WERI-Rb-1 (cell line): ENCODE measurements at places on chromosomes 7 and 10.
A peak's percentile ranks its signal among the peaks of the same experiment; 100 is the strongest.

DNA sequence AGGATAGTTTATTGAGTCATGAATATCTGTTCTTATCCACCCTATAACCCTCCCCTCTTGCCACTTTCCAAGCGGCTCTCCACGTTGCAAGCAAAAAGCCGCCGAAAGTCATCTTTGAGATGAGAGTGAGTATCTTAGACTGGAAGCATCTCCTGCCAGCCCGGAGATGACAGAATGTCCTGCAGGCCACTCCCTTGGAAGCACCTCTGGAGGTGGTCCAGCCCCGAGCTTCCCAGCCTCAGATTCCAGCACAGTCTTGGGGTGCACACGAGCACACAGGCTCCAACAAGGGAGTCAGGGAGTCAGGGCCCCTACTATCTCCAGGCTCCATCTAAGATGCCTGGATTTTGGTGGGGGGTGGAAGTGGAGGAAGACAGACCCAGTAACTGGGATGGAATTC, 5.5 kb upstream of the ELN start:
- DNase-seq = no peak

- no peak for DNase-seq
These were observed 4.0 kb downstream of the GNB2 start for GRCh38 chr7:100677308-100678267.

- DNase-seq = no peak
These were observed 65.6 kb downstream of the POM121L12 start for GRCh38 chr7:53101026-53101425.

DNA sequence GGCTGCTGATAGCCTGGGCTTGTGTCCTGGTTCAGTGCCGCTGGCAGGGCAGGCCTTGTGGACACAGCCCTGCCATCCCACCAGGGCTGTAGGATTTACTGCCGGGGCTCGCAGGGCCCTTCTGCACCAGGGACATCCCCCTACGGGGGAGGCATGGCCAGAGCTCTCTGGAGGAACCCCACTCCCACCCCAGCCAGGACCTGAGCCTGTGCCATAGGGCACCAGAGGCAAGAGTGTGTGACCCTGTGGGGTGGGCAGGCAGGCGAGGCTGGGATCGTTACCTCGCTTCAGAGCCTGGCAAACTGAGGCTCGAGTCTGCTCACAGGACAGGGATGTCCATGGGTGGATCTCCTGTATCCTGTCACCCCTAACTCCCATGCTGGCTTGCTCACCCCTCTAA, 2.6 kb downstream of the LDB3 start:
- DNase-seq = no peak

DNA sequence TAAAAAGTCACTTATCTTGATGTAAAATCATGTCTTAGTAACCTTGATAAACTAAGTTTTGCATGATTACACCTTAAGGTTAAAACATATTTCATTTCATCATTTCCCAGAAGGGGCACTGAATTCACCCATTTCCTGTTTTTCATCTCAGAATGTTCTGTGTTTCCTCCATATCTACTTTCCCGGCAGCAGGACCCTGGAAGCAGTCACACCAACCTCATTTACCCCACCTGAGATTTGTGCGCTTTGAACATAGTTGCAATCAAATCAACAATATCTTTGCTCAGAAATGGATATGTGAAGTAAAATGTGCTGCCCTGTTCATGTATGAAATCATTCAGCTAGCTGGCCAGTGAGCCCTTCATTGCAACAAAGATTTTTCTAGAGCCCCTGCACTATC, 46.8 kb downstream of the IKZF1 start:
- DNase-seq = no peak

GRCh38 chr7:12111422-12112405, 99.4 kb upstream of the TMEM106B start:
- peak; percentile 45 for DNase-seq

DNA sequence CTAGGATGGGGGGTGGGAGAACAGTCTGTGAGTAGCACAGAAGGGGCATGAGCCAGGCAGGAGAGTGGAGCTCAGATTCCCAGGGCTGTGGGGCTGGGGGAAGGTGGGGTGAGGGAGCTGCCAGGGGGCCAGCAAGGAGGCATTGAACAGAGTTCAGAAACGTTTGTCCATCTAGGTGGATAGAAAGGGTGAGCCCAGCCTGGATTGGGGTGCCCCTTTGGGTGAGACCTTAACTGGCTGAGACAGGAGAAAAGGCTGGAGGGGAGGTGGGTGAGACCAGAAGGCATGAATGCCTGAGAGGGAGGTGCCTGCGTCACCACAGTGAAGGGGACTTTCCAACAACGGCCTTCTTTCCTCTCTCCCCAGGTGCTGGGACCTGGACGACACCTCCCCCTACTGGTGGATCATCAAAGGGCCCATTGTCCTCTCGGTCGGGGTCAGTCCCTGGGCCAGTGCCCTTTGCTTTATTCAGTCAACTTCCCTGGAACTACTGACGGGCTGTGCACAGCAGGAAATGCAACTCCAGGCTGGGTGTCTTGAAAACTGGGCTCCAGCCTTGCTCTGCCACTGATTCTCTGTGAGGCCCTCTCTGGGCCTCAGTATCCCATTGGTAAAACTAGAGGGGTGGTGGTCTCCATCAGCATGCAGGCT, 11.0 kb downstream of the GHRHR start:
- peak; percentile 81 for DNase-seq

- DNase-seq = no peak
These were observed 19.3 kb downstream of the PPP1R3C start for GRCh38 chr10:91613411-91614187.

DNA sequence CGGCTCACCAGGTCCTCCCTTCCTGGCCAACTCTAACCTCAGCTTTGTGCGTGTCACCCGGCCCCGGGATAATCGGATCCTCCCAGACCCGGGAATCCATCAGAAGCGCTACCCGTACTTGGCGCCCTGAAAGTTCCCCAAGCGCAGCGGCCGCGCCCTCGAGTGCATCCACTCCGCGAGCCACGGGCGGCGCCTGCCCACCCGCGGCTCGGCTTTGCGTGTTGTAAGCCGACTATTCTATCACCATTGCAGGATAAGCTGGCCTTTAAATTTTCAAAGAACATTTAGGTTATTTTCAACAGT, 35.7 kb upstream of the EBLN1 start:
- DNase-seq = peak; percentile 44

DNA sequence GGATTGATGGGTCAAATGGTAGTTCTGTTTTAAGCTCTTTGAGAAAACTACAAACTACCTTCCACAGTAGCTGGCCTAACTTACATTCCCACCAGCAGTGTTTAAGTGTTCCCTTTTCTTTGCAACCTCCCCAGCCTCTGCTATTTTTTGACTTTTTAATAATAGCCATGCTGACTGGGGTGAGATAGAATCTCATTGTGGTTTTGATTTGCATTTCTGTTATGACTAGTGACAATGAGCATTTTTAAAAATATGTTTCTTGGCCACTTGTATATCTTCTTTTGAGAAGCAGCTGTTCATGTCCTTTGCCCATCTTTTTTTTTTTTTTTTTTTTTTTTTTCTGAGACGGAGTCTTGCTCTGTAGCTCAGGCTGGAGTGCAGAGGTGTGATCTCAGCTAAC, 155.2 kb upstream of the BMPER start:
- no peak for DNase-seq

GRCh38 chr10:11608159-11609013, 3.1 kb downstream of the USP6NL start:
- no peak for DNase-seq

- no peak for DNase-seq
These were observed 86.4 kb downstream of the TAX1BP1 start for GRCh38 chr7:27826357-27826756.

DNA sequence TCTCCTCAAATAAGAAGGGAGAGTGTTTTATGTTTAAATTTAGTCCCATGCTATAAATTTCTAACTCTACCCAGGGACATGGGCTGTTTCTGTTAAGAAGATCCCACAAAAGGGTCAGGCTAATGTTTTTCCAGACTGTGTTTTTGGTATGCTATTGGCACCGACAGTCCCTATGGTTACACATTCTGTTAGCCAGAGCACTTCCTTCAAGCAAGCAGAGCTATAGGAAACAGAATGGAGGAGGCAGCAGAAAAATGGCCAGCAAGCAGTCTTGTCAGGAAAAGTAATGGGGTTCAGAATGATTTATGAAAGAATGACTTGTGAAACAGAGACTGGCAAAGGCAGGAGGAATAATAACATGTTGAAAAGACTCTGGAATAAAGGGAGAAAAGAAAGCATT, 44.8 kb upstream of the PHYHIPL start:
- DNase-seq = no peak

- DNase-seq = no peak
These were observed 72.7 kb downstream of the COL13A1 start for GRCh38 chr10:69874449-69874848.

GRCh38 chr7:21749378-21749777, 196.3 kb downstream of the CDCA7L start:
- no peak for DNase-seq

DNA sequence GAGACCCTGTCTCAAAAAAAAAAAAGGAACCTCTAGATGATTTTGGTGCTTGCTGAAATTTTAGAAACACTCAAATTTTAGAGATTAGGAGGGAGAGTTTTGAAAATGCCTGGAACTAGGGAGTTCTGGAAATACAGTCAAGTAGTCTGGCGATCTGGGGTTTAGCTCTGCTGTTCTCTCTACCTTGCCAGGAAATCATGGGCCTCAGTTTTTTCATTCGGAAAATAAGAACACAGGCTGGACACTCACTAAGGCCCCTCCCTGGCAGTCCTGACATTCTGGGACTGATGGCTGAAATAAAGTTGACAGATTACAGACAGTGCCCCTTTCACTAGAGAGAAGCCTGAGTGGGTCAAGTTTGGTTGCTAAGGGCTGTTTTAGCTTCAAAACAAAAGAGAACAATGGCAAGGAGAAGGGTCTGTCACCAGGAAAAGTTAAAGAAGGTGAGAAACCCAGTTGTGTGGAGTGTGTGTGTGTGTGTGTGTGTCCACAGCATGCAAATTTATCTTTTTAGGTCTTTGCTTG, 25.0 kb upstream of the CALN1 start:
- DNase-seq = no peak

DNA sequence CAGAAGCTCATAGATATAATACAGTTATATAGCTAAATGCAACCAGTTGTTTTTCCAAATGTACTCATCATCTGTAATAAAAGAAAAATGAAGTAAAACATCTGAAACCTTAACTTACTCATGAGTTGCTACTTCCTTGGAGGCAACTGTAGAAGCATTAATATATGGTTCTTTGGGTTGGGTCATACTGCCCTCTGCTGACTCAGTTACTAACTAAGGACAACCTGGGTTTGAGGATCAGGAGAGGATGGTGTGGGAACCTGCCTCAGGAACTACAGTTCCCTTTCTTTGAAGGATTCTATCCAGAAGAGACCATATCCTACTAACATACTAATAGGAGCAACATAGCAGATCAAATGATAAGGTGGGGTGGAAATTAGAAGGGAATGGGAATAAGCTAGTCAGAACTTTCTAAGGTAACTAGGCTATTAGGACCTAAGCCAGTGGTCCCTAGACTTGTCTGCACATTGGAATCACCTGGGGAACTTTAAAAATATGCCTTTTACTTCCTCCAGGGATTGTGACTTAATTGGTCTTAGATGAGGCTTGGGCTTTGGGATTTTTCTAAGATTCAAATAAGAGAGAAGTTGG, 20.7 kb downstream of the COX15 start:
- DNase-seq = peak; percentile 33

DNA sequence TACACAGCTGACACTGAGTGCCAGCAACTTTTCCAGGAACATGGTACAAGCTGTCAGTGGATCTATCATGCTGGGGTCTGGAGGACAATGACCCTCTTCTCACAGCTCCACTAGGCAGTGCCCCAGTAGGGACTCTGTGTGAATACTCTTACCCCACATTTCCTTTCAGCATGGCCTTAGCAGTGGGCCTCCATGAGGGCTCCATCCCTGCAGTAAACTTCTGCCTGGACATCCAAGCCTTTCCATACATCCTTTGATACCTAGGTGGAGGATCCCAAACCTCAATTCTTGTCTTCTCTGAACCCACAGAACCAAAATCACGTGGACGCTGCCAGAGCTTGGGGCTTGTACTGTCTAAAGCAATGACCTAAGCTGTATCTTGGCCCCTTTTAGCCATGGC, 116.8 kb downstream of the IQUB start:
- no peak for DNase-seq

DNA sequence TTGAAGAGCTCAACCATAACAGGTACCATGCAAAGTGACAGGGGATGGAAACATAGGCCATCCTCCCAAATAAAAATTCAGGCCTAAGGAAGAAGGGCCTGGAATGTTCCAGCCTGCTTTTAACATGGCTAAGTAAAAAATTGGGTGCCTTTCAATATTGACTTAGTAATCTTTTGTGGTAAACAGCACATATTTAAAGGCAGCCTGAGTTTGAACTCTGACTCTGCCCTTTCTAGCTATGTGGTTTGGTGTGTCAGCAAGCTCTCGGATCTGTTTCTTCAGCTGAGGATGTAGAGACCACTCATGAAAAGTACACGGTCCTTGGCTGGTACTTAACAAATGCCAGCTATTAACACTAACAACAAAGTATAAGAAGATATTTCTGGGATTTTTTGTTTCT, 191.8 kb upstream of the CDCA7L start:
- no peak for DNase-seq

GRCh38 chr7:131424219-131424822, 96.6 kb downstream of the MKLN1 start:
- no peak for DNase-seq

GRCh38 chr7:148665221-148665620, 33.5 kb upstream of the CUL1 start:
- DNase-seq = no peak

GRCh38 chr10:101303087-101303703, 50.8 kb upstream of the BTRC start:
- no peak for DNase-seq

- DNase-seq = no peak
These were observed 1.3 kb downstream of the FAS start for GRCh38 chr10:88991899-88992320.

DNA sequence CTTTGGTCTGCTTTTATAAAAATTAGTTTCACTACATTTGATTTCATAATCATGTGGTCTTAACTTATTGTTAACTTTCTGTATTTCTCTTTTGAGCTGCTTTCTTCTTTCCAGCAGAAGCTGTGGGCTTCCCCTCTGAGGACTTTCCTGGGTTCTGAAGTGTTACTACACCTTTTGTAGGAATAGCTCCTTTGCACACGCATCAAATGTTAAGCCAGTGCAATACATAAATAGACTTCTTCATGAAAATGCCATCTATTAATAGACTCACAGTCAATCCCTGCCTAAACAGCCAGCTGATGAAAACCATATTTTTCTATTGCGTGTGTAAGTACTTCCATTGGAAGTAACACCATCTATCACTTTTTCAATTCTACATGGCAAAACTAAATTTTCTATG, 1.5 kb downstream of the ABCB4 start:
- DNase-seq = no peak

- peak; percentile 53 for DNase-seq
These were observed 621 bp downstream of the P4HA1 start for GRCh38 chr10:73096041-73096448.

DNA sequence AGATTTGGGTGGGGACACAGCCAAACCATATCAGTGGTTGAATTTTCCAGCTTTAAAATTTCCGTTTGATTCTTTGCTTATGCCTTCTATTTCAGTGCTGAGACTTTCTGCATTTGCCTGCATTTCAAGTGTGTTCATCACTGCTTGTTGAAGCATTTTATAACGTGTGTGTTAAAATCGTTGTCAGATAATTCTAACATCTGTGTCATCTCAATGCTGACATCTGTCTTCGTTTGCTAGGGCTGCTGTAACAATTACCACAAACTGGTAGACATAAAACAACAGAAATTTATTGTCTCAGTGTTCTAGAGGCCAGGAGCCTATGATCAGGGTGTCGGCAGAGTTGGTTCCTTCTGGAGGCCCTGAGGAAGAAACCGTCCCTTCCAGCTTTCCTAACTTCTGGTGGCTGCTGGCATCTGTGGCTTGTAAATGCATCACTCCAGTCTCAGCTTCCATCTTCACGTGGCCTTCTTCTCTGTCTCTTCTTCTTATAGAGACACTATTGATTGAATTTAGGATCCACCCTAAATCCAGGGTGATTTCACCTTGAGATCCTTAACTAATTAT, 71.1 kb upstream of the SDK1 start:
- no peak for DNase-seq
